ENCODE measurements at places on chromosomes 2 and 18.

GRCh38 chr18:35289727-35290093 lies 319 bp downstream of the ZSCAN30 start:
- peak; percentile 26 for DNase-seq

- peak; percentile 9 for DNase-seq
Measured at GRCh38 chr2:188414411-188414810, 122.7 kb downstream of the GULP1 start.

GRCh38 chr18:12003894-12004293 lies 22.6 kb downstream of the IMPA2 start:
- DNase-seq: no peak

GRCh38 chr2:33949371-33949770 lies 350.3 kb upstream of the FAM98A start:
- no peak for DNase-seq

- no peak for DNase-seq
Measured at GRCh38 chr18:13487237-13487636, 239.1 kb downstream of the FAM210A start.

- DNase-seq: no peak
Measured at GRCh38 chr2:208718828-208719227, 312.2 kb downstream of the PTH2R start.

DNA sequence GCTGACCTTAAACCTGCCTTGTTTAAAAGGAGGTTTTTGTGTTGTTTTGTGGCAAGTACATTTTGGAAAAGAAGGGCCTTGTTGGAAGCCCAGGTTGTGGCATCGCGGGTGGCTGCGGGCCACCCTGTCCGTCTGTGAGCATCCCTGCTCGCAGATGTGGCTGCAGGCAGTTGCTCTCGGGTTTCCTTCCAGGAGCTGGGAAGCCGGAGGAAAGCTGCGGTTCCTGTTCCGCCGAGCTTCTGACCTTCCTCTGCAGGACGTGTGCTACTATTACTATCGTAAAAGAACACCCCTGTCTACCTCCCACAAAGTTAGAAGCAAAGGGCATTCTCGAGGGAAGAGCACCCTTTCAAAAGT lies 766 bp downstream of the MFF start:
- peak; percentile 64 for DNase-seq

- DNase-seq: no peak
Measured at GRCh38 chr2:43569921-43570320, 25.9 kb downstream of the THADA start.

GRCh38 chr2:231482806-231483391 lies 18.6 kb upstream of the NCL start:
- peak; percentile 94 for DNase-seq

DNA sequence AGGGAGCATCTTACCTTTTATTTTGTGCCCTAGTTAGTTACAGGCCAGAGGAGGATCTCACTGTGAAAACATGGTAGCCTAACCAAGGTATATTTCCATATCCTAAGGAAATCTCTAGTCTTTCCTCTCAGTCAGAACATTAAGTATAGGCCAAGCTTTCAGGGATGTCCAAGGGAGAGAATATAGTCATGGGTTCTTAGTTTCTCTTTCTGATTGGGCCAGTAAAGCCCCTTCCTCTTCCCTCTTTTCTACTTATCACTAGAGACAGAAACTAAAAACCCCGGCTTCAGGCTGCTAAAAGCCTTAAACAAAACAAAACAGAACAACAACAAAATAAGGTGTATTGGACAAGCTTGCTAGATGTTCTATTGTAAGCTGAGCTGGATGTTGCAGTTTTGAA lies 44.3 kb upstream of the TNFRSF11A start:
- no peak for DNase-seq

- DNase-seq: no peak
Measured at GRCh38 chr2:85310330-85310729, 17.5 kb downstream of the TGOLN2 start.

GRCh38 chr2:46153996-46154753 lies 143.0 kb upstream of the EPAS1 start:
- DNase-seq: no peak

DNA sequence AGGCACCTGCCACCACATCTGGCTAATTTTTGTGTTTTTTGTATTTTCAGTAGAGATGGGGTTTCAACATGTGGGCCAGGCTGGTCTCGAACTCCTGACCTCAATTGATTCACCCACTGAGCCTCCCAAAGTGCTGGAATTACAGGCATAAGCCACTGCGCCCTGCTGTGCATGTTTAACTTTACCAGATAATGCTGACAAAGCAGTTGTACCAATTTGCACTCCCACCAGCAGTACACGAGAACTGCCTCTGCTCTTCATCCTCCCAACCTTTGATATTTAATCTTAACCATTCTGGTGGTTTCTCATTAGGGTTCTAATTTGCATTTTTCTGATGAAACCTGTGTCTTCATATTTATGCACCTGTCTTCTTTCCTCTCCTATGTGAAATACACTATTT lies 12.0 kb upstream of the DYM start:
- DNase-seq: no peak

DNA sequence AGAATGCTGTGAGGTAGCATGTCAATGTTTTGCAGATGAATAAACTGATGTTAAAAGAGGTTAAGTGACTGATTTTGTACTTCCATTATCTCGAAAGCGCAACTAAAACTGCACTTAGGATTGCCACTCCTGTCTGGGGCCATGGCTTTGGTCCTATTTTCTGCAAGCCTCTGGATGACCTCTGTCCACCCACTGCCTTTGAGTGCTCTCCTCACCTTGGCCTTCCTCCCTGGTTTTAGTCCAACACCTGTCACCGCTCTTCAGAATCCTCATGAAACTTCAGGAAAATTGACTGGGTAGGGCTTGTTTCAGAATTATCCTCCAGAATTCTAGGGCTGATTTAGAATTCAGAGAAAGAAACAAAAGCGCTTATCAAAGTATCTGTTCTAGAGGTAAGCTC lies 51.1 kb upstream of the HNMT start:
- DNase-seq: no peak

- DNase-seq: no peak
Measured at GRCh38 chr2:241887806-241888522, 18.4 kb downstream of the RTP5 start.

GRCh38 chr2:233059797-233060500 lies at the start of gene INPP5D:
TSS of gene INPP5D (plus strand) at chr2:233060342. CDS start at chr2:233060479, 137 bp downstream.
- DNase-seq: no peak

GRCh38 chr2:175626796-175627195 lies 375.3 kb downstream of the LNPK start:
- DNase-seq: no peak

DNA sequence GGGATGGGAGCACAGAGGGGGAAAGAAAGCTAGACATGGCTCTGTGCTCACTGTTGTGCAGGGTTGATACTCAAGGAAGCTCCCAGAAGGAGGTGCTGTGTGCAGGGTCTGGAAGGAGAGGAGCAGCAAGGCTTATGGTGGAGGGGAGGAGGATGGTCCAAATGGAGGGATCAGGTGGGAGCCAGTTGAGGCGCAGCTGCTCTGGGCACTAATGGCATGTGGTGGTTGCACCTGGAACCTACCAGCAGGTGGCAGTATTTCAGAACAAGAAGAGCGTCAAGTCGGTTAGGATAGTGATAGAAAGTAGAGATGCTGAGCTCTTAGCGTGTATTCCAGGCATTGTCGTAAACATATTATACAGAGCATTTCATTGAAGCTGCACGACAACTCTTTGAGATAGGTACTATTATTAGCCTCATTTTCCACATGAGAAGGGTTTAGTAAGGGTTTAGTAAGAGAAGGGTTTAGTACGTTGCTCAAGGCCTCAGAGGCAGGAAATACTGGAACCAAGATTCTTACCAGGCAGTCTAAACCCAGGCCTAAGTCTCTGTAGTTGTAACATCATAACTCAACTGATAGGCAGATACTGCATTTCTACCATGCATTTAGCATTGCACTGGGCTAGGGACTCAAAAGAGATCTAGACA lies 223.7 kb downstream of the CYP26B1 start:
- peak; percentile 59 for DNase-seq

- DNase-seq: no peak
Measured at GRCh38 chr18:685438-685837, 27.0 kb downstream of the ENOSF1 start.

- DNase-seq: no peak
Measured at GRCh38 chr2:26675651-26676255, 16.8 kb upstream of the KCNK3 start.

DNA sequence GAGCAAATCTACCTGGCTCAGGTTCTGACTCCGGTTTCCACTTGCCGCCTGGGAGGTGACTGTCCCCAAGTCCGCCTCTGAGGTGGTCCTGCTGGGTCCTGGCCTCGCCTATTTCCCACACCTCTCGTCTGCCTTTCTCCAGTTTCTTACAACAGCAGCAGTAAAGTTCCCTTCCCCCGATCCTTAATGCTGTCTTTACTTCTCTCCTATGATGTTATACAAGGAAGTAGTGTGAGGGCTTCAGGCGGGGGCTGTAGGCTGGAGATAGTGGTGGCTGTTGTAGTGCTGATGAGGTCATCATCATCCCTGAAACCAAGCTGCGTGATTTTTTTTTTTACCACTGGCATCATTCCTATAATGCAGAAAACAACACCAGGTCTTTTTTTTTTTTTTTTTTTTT lies 18.9 kb downstream of the TGIF1 start:
- no peak for DNase-seq

- no peak for DNase-seq
Measured at GRCh38 chr18:40577239-40577980, 1377.6 kb upstream of the PIK3C3 start.

- no peak for DNase-seq
Measured at GRCh38 chr18:28657961-28658360, 481.0 kb upstream of the CDH2 start.

GRCh38 chr2:232097260-232097659 lies 135.7 kb downstream of the DIS3L2 start:
- DNase-seq: no peak

- DNase-seq: no peak
Measured at GRCh38 chr18:60358516-60358915, 14.1 kb downstream of the MC4R start.

GRCh38 chr2:230942371-230942770 lies 17.3 kb upstream of the GPR55 start:
- DNase-seq: no peak

DNA sequence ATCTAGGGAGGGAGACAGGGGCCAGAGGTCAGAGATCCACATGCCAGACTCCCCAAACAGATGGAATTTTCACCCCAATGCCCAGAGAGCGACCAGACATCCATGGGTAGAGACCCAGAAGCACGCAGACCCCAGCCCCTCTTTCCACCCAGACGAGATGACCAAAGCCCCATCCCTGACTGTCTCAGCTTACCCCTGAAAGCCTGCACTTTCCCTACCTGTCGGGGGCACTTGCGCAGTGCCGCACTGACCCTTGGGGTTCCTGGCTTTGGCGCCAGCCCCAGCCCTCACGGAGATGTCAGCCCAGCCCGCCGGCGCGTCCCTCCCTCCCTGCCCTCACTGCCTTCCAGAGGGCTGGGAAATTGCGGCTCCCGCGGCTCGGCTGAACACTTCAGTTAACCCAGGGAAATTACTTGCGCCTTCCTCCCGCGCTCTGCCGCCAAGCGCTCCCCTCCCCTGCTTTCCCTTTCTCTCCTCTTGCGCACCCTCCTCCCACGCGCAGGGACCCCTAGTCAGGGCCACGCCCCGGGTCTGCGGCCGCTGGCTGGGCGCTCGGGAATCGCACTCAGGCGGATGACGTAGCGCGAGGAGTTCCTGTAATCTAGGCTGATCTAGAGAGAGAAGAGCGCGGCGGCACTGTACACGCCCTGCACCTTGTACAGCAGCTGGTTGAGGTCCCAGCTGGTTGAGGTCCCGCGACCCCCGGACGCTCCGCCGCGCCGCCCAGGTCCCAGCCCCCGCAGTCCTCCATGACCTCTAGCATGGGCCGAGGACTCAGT lies 12.0 kb downstream of the ALPG start:
- peak; percentile 48 for DNase-seq

- DNase-seq: no peak
Measured at GRCh38 chr2:84882414-84882738, 1.5 kb upstream of the TRABD2A start.

GRCh38 chr2:149885946-149886345 lies 298.4 kb upstream of the MMADHC start:
- DNase-seq: no peak

DNA sequence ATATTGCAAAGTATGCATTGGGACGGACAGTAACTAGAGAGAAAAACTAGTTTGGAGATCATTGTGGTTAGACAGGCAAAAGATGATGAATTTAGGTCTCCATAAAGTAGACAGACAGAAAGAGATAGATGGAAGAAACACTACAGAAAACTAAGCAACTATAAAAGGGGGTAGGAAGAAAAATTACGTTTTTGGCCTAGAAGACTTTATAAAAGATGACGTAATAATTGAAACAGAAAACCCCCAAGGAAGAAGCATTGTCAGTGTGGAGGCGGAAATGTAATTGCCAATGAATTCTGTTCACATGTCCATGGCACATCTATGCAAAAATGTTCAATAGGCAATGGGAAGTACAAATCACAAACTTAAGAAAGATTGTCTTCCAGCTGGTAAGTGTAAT lies 1211.5 kb upstream of the ZEB2 start:
- no peak for DNase-seq

- DNase-seq: peak; percentile 55
Measured at GRCh38 chr2:205474741-205475415, 207.4 kb upstream of the NRP2 start.

DNA sequence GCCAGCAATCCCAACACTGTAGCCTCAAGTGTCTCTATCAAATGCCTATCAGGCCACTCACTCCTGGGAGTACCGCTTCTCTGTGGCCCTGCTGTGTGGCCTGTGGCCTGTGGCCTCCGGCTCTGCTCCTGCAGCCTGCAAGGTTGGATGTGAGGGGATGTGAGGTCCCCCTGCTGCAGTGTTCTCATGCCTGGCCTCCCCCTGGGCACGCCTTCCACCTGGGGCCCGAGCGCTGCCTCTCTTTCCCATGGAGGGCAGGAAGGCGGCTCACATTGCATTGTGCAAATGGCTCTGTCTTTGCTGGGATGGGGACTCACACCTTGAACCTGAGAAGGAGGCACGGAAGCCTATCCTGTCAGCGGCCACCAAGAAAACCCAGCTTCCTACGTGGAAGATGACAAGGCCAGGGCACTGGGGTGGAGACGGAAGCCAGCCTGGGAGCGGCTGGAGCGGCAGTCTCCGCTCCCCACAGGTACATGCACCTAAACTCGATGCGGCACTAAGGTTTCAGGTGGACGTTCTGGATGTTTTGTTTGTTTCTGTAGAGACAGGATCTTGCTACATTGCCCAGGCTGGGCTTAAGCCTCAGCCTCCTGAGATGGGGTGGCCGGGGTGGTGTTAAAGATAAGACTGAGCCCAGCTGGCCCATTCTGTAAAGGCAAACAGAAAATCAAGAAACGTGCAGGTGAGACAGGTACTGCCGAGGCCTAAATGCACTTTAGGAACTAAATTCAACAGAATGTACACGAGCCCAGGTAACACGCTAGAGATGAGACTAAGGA lies 140.1 kb downstream of the HDAC4 start:
- no peak for DNase-seq
